Transverse colon (tissue), 4 donors: ENCODE measurements at places on chromosomes 1 and 21. TPM values are rescaled to one million over a fixed set of nuclear protein-coding genes. Genes with fewer than 3 reads are reported as not detected.
A peak's percentile ranks its signal among the peaks of the same experiment; 100 is the strongest.

F13B gene
- not detected for total RNA-seq

DNA sequence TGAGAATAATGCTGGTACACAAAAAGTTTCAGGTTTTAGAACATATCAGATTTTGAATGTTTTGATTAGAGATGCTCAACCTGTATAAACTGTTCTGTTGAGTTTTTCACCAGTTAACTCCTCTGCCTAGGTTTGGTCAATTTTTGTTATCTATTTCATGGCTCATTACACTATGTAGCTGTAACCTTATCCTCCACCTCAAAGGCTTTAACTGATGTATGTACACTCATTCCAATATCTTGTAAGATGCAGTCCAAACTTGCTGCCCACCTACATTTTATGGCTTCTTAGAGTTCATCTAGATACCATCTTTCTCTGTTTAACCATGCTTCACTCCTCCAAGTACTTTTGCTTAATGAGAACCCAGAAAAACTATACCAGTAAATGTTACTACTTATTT lies 107.8 kb downstream of the EIF4G3 start:
- H3K36me3 ChIP-seq: no peaks in the 10 kb centered on the region
- H3K4me1 ChIP-seq: peaks cover 12% of the 10 kb centered on the region
- H3K27me3 ChIP-seq: no peaks in the 10 kb centered on the region
- H3K4me3 ChIP-seq: no peak overlapping the region
- H3K27ac ChIP-seq: peak overlapping the region; percentile 18
- no peak for DNase-seq

GRCh38 chr1:78240191-78240590 lies 194.4 kb downstream of the GIPC2 start:
- no peak overlapping the region for H3K27ac ChIP-seq
- no peaks in the 10 kb centered on the region for H3K27me3 ChIP-seq
- no peak for DNase-seq
- no peak overlapping the region for H3K4me3 ChIP-seq
- no peaks in the 10 kb centered on the region for H3K4me1 ChIP-seq

GRCh38 chr1:3099861-3100260 lies 30.9 kb downstream of the PRDM16 start:
- DNase-seq: no peak
- H3K27me3 ChIP-seq: no peaks in the 10 kb centered on the region
- H3K4me1 ChIP-seq: no peaks in the 10 kb centered on the region
- H3K36me3 ChIP-seq: no peaks in the 10 kb centered on the region

PCBP3 gene
- total RNA-seq: 6.4 TPM
